ENCODE measurements at places on chromosomes 3 and 15.

DNA sequence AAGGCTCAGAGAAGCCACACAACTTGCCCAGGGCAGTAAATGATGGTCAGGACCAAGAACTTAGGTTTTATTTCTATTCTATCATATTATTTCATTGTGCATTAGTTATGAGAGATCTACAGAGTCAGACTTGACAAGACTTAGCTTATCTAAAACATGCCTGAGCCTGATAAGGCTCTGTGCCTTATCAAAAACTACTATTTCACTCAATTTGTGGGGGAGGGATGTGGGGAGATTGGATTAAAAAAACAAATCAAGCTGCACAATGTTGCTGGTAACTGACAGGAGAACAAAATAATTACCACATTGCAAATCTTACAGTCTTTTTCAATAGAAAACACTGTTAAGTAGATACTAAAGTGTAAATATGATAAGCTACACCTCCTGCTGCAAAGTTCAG lies 16.0 kb downstream of the HACD2 start:
- no peak for DNase-seq

GRCh38 chr3:14397531-14397930 lies 4.9 kb upstream of the SLC6A6 start:
- no peak for DNase-seq

DNA sequence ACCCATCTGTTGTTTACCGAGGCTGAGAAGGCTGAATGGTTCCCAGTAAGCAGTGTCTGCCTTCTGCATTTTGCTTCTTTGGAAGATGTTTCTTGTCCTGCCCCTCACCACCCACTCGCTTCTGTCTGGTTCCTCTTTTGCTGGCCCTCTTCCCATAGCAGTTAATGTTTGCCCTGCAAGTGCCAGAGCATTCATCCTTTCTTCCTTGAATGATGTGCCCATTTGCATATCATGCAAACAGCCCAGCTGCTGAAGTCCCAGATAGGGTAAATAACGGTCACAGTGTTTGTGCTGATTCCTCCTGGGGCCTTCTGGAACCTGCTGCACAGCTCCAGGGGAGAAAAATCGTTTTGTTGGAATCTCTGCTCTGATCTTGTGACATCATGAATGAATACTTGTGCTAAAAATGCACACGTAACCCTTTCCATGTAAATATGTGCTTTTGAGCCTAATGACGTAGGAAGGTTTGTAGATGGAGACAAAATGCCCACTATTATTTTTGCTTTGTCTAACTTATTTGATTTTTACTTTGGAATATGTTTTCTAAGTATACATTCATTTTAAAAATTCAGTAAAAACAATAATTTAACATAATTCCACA lies 381.0 kb downstream of the SOX2 start:
- DNase-seq, result peak; percentile 42

GRCh38 chr3:44529927-44530326 lies 25.1 kb upstream of the ZKSCAN7 start:
- DNase-seq, result no peak

- DNase-seq, result no peak
Observed at GRCh38 chr3:18752273-18752934, 327.3 kb upstream of the SATB1 start.

DNA sequence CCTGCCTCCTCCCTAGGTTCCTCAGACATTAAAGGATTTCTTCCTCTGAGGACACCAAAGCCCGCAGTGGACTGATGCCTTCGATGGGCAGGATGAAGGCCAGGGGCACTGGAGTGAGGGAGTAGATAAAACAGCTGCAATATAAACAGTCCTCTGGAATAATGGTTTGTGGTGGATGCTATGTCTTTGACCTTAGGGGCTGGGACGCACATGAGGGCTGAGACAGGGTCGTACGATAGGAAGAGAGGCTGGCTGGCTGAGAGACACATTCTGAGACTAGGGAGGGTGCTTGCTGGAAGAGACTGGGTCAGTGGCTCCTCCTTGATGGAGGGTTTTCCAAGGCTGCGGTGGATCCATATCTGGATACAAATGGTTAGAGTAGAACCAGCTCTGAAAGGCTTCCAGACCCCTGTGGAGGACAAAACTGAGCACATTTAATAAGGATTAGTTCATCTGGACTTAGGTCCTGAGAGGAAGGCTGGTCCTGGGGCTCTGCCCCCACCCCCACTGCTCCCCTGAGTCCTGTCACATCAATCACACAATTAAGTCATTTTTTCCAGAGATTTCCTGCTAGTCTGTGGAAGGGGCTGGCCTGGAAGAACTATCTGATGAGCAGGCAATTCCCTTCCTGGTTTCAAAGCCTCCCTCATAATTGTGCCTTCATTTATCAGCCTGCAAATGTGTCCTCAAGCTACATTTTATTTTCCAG lies 15.8 kb downstream of the TBC1D21 start:
- DNase-seq, result no peak

GRCh38 chr15:84982301-84982920 lies 755 bp downstream of the PDE8A start:
- DNase-seq, result peak; percentile 61
